ENCODE measurements at places on chromosomes 6 and 20. TPM values are rescaled to one million over a fixed set of nuclear protein-coding genes. Genes with fewer than 3 reads are reported as not detected.

PNLDC1 gene
- total RNA-seq, result not detected

RBM38 gene
- total RNA-seq, result 6.9 TPM

PSMB8 gene
- 33.3 TPM for total RNA-seq

OOEP gene
- not detected for total RNA-seq

IYD gene
- not detected for total RNA-seq

COL21A1 gene
- total RNA-seq, result not detected

STMND1 gene
- total RNA-seq, result not detected

VSX1 gene
- total RNA-seq, result not detected

TIAM2 gene
- 4.7 TPM for total RNA-seq

DNA sequence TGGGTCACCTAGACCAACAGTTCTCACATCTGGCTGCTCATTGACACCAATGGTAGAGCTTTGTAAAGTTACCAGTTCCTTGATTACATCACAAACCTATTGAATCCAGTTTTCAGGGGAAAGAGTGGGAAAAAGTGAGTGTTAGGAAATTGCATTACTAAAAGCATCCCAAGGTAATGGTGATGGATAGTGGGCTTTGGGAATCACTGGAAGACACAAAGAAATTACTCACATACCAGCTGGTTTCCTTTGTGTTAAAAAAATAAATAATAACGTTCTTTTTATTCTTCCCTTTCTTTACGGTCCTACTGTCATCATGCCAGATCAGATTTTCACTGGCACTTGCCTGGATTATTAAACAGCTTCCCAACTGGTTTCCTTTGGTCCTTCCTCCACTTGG, 370.7 kb downstream of the RFPL4B start:
- no peaks in the 10 kb centered on the region for H3K4me1 ChIP-seq
- no peak overlapping the region for H3K4me3 ChIP-seq
- H3K36me3 ChIP-seq, result no peaks in the 10 kb centered on the region
- DNase-seq, result no peak
- H3K27me3 ChIP-seq, result no peaks in the 10 kb centered on the region
- no peak overlapping the region for H3K27ac ChIP-seq

GRCh38 chr6:357791-358341, 33.7 kb upstream of the IRF4 start:
- H3K4me3 ChIP-seq, result no peak overlapping the region
- no peaks in the 10 kb centered on the region for H3K4me1 ChIP-seq
- no peak overlapping the region for H3K27ac ChIP-seq
- DNase-seq, result no peak
- no peaks in the 10 kb centered on the region for H3K27me3 ChIP-seq
- H3K36me3 ChIP-seq, result no peaks in the 10 kb centered on the region

DNA sequence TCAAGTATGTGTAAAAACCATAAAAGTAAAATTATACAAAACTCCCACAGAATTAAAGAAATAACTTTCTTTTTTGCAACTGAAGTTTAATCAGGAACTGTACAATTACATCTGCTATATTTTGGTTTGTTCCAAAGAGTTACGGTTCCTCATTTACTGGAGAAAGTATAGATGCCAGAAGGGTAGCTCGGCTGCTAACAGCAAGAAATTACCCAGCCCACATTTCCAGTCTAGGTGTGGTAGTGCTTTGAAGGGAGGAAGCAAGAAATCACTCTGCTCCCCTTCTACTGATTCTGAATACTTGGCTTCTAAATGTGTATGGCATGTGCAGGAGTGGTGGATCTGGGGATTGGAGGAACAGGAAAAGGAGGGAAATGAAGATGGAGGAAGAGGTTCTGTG, 441.3 kb downstream of the CDC5L start:
- no peaks in the 10 kb centered on the region for H3K27me3 ChIP-seq
- H3K27ac ChIP-seq, result no peak overlapping the region
- H3K4me3 ChIP-seq, result no peak overlapping the region
- no peak for DNase-seq
- H3K4me1 ChIP-seq, result no peaks in the 10 kb centered on the region

- H3K36me3 ChIP-seq, result no peaks in the 10 kb centered on the region
- no peak for DNase-seq
- no peak overlapping the region for H3K4me3 ChIP-seq
- H3K27ac ChIP-seq, result no peak overlapping the region
These were observed 35.2 kb upstream of the NOP56 start for GRCh38 chr20:2617099-2617714.

- H3K27ac ChIP-seq, result peak overlapping the region; percentile 33
- peak; percentile 51 for DNase-seq
- peaks cover 6% of the 10 kb centered on the region for H3K4me1 ChIP-seq
These were observed 1.0 kb downstream of the SYNE1 start for GRCh38 chr6:152636021-152636608.

- no peak overlapping the region for H3K4me3 ChIP-seq
- no peaks in the 10 kb centered on the region for H3K4me1 ChIP-seq
- DNase-seq, result no peak
- no peak overlapping the region for H3K27ac ChIP-seq
These were observed 10.6 kb upstream of the TUBB2B start for GRCh38 chr6:3237761-3238662.

- H3K27me3 ChIP-seq, result peaks cover 12% of the 10 kb centered on the region
- no peaks in the 10 kb centered on the region for H3K4me1 ChIP-seq
- no peak overlapping the region for H3K4me3 ChIP-seq
- no peak for DNase-seq
These were observed 52.4 kb upstream of the NXT1 start for GRCh38 chr20:23298155-23298554.

DNA sequence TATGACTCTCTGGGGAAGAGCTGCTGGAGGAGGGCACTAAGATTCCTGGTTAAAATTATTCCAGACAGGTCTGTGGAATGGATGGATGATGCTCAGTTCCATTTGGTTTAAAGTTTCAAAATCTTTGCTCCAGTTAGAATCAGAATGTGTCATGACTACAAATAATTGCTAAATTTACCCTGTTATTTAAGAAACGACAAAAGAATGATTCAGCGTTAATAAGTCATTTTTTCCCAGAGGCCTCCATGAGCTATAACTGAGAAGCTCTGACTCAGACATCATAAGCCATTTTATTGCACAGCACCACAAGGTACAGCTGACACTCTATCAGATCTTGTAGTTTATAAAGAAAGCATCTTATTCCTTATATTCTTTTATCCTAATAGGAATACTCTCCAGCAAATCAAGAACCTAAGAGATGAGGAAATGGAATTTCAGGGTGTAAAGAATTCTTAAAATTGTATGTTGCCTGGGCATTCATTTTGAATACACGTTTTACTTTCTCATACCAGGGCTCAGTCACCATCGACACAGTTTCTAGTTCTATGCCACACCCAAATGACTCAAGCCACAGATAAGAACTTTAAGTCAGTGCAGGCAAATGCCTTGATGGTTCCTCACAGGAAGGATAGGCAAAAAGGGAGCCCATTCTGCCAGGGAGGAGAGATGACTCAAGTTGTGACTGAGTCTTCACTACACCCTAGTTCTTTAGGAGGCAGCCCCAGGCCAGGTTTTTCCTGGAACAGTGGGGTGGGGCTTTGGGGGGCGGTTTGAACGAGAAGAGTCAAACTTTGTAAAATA, 636.0 kb downstream of the MMUT start:
- H3K36me3 ChIP-seq, result no peaks in the 10 kb centered on the region
- peak; percentile 97 for DNase-seq
- H3K4me3 ChIP-seq, result no peak overlapping the region
- no peaks in the 10 kb centered on the region for H3K27me3 ChIP-seq

DNA sequence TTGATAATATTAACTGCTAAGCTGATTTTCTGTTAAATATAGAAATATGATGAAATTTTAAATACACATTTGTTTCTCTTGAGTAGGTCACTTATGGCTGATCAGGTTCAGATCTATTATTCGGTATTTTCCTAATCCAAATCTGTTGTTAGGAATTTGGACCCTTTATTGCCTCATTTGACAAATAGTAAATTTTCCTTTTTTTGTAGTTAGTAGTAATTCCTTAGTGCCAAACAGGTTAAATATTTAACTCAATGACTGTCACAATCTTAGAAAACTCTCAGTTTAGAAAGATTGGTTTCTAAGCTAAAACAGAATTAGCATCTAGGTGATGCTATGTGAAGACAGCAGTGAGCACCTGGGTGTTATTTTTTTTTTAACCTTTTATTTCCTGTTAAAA, 1598.9 kb downstream of the KHDRBS2 start:
- no peaks in the 10 kb centered on the region for H3K27me3 ChIP-seq
- H3K36me3 ChIP-seq, result no peaks in the 10 kb centered on the region
- DNase-seq, result no peak
- H3K4me1 ChIP-seq, result no peaks in the 10 kb centered on the region

- peaks cover 8% of the 10 kb centered on the region for H3K4me1 ChIP-seq
- peak overlapping the region; percentile 56 for H3K4me3 ChIP-seq
- no peaks in the 10 kb centered on the region for H3K27me3 ChIP-seq
- H3K36me3 ChIP-seq, result 0 out of 2 replicates have a peak, but pooled peaks cover 2% of the 10 kb centered on the region
- peak overlapping the region; percentile 36 for H3K27ac ChIP-seq
- peak; percentile 72 for DNase-seq
These were observed 913 bp downstream of the BTN2A2 start for GRCh38 chr6:26383624-26384417.

GRCh38 chr20:49909499-49910339, 5.6 kb downstream of the SPATA2 start:
- no peak overlapping the region for H3K27ac ChIP-seq
- peaks cover 40% of the 10 kb centered on the region for H3K36me3 ChIP-seq
- H3K4me3 ChIP-seq, result no peak overlapping the region
- H3K27me3 ChIP-seq, result no peaks in the 10 kb centered on the region

Data from IMR-90 (cell line).